Effector CD8-positive, alpha-beta T cell (primary cell): ENCODE measurements at places on chromosomes 3 and 15.

- no peak for DNase-seq
Observed at GRCh38 chr3:56899851-56900250, 98.1 kb upstream of the ARHGEF3 start.

- no peak for DNase-seq
Observed at GRCh38 chr3:141386126-141386488, 17.8 kb downstream of the ZBTB38 start.

DNA sequence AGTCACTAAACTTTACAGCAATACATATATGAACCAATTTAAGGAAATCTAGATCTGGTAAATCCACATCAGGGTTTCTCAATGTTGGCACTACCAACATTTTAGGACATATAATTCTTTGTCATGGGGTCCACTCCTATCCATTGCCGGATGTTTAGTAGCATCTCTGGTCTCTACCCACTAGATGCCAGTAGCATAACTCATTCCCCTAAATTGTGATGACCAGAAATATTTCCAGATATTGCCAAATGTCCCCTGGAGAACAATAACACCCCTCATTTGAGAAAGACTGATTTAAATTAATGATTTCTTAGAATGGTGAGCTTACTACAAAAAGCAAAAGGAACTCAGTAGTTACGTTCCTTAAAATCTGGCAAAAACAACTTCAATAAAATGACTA is 23.1 kb upstream of the ANKRD28 start:
- DNase-seq = no peak

DNA sequence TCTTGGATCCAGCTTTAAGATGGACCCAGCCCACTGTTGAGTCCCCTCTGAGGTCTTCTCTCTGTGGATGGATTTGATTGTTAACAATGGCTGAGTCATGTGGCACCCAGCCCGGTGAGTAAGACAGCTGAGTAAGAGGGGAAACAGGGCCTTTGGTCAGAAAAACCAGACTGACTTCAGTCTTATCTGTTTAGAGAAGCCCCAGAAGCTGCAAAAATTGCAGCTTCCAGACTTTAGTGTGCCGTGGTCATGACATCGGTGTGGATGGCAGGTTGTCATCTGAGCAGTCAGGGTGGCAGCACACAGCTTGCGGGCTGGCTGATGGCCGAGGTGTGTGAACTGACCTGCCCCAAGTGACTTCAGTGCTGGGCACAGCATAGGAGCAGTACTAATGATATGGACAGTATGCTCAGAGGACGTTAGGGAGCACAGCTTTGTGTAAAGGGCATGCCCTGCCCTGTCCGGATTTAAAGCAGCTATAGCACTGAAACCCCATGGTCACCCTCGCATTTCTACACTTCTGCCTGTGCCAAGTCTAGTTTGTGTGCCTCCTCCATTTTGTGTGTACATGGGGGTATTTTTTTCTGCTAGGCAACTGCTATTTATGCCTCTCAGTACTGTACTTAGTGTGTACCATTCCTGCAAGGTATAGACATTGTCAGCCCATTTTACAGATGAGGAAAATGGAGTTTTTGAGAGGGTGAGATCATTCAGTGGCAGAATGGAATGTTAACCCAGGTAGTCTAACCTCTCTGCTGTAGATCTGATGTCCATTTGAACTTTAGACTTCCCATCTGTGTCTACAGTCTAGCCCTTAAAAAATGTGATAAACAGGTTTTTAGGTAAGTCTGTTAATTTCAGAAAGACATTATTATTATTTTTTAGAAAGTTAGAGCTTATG is 44.4 kb downstream of the FLNB start:
- DNase-seq = no peak

GRCh38 chr3:115928376-115928775 is 305.1 kb downstream of the GAP43 start:
- no peak for DNase-seq

DNA sequence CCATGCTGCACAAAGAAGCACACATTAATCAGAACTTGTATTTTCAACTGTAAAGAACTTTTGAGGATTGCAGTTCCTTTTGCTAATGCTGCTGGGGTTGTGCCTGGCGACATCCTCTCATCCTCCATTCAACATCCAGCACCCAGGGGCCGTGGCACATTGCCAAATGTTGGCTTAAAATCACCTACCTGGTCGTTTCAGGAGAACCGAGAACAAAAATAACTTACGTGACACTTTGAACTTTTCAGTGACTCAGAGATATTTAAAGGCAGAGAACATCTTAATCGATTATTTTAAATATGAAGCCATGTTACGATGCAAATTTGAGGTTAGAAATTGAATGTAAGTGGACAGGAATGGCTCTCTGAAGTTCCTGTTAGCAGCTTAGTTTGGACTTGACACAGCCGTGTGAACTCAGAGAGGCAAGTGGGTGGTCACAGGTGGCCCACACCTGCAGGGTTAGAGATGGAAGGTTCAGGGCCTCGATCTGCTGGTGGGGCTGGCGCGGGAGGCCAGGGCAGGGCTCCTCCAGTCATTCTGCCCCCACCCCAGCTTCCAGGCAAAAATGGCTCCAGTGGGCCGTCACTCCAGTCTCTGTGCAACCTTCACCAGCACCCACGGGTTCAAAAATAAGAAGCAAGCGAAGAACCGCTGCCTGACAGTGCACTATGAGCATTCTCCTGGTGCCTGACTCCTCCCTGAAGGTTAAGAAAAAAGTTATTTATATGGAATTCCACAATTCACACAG is 12.2 kb downstream of the LRRK1 start:
- DNase-seq = no peak

GRCh38 chr3:152853196-152853595 is 18.3 kb downstream of the P2RY1 start:
- no peak for DNase-seq

DNA sequence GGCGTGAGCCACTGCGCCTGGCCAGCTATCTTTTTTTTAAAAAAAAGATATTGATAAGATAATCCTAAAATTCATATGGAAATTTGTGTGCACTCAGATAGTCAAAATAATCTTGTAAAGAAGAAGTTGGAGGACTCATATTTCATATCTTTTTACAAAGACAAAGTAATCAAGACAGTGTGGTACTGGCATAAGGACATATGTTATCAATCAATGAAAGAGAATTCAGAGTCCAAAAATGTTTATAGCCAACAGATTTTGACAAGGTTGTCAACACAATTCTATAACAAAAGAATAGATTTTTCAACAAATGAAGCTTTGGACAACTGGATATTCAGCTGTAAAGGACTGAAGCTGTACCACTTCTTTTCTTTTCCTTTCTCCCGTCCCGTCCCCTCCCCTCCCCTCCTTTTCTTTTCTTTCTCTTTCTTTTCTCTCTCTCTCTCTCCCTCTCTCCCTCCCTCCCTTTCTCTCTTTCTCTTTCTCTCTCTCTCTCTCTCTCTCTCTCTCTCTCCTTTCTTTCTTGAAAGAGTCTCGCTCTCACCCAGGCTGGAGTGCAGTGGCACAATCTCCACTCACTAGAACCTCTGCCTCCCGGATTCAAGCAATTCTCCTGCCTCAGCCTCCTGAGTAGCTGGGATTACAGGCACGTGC is 126.8 kb downstream of the GSK3B start:
- DNase-seq = no peak

- DNase-seq = no peak
Observed at GRCh38 chr3:116038968-116039650, 406.2 kb downstream of the LSAMP start.

- DNase-seq = no peak
Observed at GRCh38 chr15:54941417-54941816, 255.3 kb downstream of the RSL24D1 start.

- DNase-seq = no peak
Observed at GRCh38 chr15:101088271-101088670, 163.6 kb downstream of the CHSY1 start.

- DNase-seq = no peak
Observed at GRCh38 chr3:35426366-35426958, 212.9 kb upstream of the ARPP21 start.

DNA sequence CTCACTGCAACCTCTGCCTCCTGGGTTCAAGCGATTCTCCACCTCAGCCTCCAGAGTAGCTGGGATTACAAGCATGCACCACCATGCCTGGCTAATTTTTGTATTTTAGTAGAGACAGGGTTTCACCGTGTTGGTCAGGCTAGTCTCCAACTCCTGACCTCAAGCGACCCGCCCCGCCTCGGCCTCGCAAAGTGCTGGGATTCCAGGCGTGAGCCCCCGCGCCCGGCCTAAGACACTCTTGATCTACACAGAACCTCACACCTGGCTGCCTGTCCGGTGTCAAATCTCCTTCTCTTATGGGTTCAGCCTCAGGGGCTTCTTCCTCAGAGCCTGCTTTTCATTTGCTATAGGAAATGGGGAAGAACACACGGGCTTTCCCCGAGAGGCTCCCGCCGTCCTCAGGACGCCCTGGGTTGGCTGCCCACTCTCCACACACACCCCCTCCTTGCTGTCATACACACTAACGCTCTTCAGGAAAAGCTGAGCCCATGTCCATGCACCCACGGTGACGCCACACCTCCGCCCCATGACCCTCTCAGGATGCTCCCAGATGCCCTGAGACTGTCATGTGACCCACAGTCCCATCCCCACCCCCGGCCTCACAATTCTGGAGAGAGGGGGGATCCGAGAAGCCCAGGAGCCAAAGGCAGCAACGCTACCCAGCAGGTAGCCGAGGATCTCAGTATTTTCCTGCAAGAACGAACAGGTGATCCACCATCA is 10.4 kb downstream of the TMEM44 start:
- no peak for DNase-seq

DNA sequence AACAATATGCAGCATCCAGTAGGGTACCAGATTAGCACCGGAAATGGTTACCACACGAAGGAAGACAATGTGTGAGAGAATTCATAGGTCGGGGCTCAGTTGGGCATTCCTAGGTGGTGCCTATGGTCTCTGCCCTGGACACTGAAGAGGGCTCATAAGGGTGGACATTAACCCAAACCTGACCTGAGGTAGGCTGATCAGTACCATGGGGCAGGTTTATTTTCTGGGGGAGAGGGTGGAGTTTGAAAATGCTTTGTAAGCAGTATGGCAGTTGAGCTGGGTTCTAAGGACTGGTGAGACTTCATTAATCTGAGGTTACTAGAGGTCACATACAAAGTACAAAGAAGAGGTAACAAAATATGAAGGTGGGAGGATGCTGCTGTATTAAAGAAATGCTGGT is 68.4 kb downstream of the RPL22L1 start:
- DNase-seq = no peak

GRCh38 chr15:81107889-81108288 is 26.2 kb upstream of the CFAP161 start:
- no peak for DNase-seq

GRCh38 chr15:74787251-74788041 is 5.6 kb downstream of the CSK start:
- peak; percentile 81 for DNase-seq

GRCh38 chr15:59997070-59997701 is 6.9 kb upstream of the FOXB1 start:
- DNase-seq = peak; percentile 30

DNA sequence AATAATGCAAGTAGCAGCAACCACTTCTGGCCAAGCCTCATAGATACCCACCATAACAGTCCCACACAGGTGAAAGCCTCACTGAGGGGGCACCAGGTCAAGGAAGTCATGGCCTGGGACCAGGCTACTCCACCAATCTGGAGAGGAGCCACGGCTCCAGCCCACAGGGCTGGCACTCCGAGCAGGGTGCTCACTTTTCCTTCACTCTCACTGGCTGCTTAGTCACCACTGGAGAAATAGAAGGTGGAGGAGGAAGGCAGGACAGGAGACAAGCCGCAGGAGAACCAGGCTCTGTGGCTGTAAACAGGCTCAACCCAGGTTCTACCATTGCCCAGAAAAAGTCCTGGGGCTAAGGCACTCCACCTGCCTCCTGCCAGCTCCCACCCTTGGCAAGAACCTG is 1.2 kb downstream of the USP19 start:
- no peak for DNase-seq

GRCh38 chr3:171260899-171261298 is 199.3 kb downstream of the TNIK start:
- DNase-seq = no peak

DNA sequence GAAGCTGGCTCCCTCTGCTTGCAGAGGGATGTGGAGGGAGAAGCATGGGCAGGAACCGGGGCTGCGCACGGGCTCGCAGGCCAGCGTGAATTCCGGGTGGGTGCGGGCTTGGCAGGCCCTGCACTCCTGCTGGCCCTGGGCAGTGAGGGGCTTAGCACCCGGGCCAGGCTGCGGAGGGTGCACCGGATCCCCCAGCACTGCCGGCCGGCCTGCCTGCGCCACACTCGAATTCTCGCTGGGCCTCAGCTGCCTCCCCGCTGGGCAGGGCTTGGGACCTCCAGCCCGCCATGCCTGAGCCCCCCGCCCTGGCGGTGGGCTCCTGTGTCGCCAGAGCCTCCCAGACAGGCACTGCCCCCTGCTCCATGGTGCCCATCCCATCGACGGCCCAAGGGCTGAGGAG is 47.6 kb upstream of the SPATA12 start:
- no peak for DNase-seq

- DNase-seq = no peak
Observed at GRCh38 chr15:85024509-85025336, 43.1 kb downstream of the PDE8A start.
